ENCODE measurements at places on chromosomes 1 and 21. TPM values are rescaled to one million over a fixed set of nuclear protein-coding genes. Genes with fewer than 3 reads are reported as not detected.

ADAMTS1 gene
- total RNA-seq: 0.89 TPM

ASCL5 gene
- total RNA-seq: not detected

KRTAP19-1 gene
- not detected for total RNA-seq

MSH4 gene
- total RNA-seq: 0.38 TPM

STIL gene
- total RNA-seq: 51.3 TPM

FMO5 gene
- 0.96 TPM for total RNA-seq

KIAA1614 gene
- 0.12 TPM for total RNA-seq

HCRTR1 gene
- total RNA-seq: not detected

REN gene
- not detected for total RNA-seq

CLCNKB gene
- total RNA-seq: not detected

OMA1 gene
- total RNA-seq: 24.9 TPM

KCNE1 gene
- total RNA-seq: 0.26 TPM

APOBEC4 gene
- total RNA-seq: not detected

CCDC17 gene
- total RNA-seq: 2.5 TPM

TMEM81 gene
- total RNA-seq: 3.0 TPM

FAM72D gene
- 20.0 TPM for total RNA-seq

RPRD2 gene
- 28.5 TPM for total RNA-seq

OR2G6 gene
- not detected for total RNA-seq

RGS7 gene
- not detected for total RNA-seq

C1QA gene
- not detected for total RNA-seq

MAP3K7CL gene
- 9.5 TPM for total RNA-seq

NES gene
- not detected for total RNA-seq

ALG14 gene
- 2.6 TPM for total RNA-seq

AJAP1 gene
- total RNA-seq: not detected

NIPAL3 gene
- total RNA-seq: 35.4 TPM

GRIK3 gene
- not detected for total RNA-seq

C1orf21 gene
- 8.5 TPM for total RNA-seq

MARK1 gene
- not detected for total RNA-seq

ZNF593 gene
- 48.1 TPM for total RNA-seq

CLEC20A gene
- not detected for total RNA-seq

GNAT2 gene
- total RNA-seq: not detected

NEGR1 gene
- not detected for total RNA-seq

ZBTB8A gene
- 0.23 TPM for total RNA-seq

DCDC2B gene
- total RNA-seq: not detected

WDR3 gene
- total RNA-seq: 27.8 TPM
